NCI-H187 treated with DMSO at 0.1 percent for 48 hours (cell line): ENCODE measurements at places on chromosomes 12 and 14.

- no peak for DNase-seq
Measured at GRCh38 chr12:101619026-101619786, 24.4 kb downstream of the MYBPC1 start.

DNA sequence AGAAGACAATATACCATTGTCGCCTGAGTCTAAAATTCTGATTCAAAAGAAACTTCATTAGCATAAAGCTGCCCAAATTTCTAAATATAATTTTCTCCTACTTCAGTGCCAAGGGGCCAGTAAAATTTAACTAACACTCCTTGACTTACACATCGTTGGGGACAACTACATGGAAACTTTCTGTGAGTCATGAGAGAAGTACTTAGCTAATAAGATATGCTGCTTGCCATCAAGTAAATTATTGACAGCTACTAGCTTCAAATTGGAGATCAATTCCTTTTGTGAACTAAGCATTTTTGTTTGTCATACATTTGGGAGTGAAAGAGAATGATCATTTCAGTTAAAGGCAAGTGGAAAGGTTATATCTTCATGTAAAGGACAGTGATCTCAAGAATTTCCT is 373.3 kb downstream of the MDGA2 start:
- no peak for DNase-seq

DNA sequence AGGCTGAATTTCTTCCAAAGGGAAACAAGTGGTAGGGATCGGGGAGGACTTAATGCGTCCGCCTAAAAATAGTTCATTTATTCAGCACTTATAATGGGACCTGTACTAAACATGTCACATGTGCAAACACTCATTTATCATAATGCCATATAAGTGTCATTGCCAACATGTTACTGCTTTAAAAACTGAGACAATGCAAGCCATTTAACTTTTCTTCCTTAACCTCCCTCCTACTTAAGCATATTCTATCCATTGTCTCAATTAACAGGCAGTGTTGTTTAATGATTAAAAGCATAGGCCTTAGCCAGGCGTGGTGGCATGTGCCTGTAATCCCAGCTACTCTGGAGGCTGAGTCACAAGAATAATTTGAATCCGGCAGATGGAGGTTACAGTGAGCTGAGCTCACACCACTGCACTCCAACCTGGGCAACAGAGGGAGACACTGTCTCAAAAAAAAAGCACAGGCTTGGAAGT is 13.5 kb upstream of the SCFD1 start:
- DNase-seq, result no peak

DNA sequence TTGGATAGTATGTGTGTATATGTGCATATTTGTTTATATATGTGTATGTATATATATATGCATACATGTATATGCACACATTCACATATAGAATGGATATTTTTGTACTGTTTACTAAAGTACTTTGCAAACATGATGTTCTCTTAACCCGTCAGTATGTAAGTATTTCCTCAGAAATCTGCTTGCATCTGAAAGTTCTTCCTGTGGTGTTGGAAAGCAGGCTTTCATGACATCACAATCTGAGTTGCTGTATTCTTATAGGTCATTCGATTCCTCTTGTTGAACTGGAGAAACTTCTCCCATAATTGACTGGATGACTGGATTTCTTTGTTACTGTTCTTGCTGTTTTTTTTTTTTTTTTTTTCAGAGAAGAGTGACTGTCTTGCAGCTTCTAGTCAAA is 29.1 kb downstream of the GABARAPL1 start:
- no peak for DNase-seq

- no peak for DNase-seq
Measured at GRCh38 chr12:13079440-13079906, 24.0 kb downstream of the GSG1 start.

DNA sequence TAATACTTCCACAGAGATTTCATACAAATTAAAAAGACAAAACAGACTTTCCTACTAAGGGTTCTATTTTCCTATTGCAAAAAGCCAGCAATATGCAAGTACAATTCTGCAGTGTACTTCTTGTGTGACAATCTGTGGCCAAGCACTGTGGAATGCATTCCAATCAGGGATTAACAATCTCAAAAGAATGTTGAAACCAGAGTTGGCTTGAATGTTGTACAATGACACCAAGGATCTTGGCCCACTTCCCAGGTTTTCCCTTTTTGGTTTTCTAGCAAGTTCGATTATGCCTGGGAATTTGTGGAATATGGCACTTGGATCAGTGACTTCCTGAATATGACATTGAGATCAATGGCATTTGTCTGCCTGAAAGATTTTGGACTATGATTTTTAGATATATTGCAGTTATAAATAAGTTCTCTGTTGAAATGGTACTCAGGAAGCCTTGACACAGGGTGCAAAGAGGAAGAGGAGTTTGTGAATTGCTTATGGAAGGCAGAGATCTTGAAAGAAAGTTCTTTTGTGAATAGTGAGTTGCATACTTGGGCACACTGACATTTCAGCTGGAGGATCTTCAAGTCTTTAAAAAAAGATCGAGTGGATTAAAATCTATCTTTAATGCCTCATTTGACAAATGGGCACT is 81.4 kb upstream of the FERMT2 start:
- DNase-seq, result no peak

DNA sequence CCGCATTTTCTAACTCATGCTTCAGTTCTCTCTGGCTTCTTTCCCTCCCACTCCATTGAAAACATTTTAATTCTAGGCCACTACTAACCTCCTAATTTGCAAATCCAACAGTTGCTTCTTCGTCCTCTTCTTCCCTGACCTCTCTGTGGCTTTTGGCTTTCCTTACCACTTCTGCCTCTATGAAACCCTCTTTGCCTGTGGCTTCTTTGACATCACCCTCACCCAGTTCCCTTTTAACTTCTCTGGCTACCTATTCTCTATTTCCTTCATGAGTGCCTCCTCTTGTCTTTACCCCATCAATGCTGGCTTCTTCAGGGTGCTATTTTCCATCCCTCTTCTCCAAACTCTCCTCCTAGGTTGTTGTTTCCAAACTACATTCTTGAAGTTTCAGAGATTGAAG is 4.4 kb upstream of the HCFC2 start:
- DNase-seq, result no peak

GRCh38 chr12:121454921-121455320 is 55.0 kb downstream of the RNF34 start:
- no peak for DNase-seq

DNA sequence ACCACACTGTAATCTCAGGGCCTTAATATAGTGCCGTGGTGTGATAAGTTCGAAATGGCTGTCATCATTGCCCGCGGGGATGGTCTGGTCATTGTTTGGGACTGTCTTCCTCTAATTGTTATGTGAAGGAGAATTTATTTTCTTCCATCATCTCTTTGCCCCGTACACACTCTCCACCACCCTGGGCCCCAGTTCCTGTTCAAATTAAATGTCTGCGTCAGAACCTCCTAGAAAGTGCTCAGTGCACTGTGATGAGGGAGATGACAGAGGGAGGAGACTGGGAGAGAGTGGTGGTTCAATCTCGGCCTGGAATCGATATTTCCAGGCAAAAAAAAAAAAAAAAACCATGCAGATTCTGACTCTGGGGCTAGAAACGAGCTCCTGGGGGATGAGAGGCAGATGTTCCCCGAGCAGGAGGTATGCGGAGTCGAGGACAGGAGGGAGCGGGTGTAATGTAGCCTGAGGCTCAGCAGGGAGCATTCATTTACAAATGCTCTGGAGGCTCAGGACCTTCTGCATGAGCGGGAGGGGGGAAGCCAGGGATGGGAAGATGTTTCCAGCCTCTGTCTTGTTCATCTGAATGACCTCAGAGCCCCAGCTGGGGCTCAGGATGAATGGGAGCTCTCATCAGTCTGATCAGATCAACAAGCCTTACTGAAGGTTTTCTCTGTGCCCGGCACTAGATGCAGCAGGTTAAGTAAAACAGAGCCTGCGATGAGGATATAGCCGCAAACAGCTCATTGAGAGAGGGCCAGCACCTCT is 219.5 kb downstream of the TBX5 start:
- no peak for DNase-seq

- peak; percentile 56 for DNase-seq
Measured at GRCh38 chr14:53509276-53510244, 356.4 kb upstream of the DDHD1 start.

GRCh38 chr12:34051486-34051885 is 29.2 kb downstream of the ALG10 start:
- DNase-seq, result no peak

GRCh38 chr12:94957006-94957405 is 46.5 kb downstream of the NDUFA12 start:
- no peak for DNase-seq

GRCh38 chr12:87185367-87185766 is 843.8 kb downstream of the C12orf50 start:
- no peak for DNase-seq

DNA sequence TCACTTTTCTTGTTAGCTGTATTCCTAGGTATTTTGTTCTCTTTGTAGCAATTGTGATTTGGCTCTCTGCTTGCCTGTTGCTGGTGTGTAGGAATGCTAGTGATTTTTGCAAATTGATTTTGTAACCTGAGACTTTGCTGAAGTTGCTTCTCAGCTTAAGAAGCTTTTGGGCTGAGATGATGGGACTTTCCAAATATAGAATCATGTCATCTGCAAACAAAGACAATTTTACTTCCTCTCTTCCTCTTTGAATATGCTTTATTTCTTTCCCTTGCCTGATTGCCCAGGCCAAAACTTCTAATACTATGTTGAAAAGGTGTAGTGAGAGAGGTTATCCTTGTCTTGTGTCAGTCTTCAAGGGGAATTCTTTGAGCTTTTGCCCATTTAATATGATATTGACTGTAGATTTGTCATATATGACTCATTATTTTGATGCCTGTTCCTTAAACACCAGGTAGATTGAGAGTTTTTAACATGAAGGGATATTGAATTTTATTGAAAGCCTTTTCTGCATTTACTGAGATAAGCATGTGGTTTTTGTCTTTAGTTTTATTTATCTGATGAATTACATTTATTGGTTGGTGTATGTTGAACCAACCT is 26.7 kb downstream of the CLECL1 start:
- no peak for DNase-seq

DNA sequence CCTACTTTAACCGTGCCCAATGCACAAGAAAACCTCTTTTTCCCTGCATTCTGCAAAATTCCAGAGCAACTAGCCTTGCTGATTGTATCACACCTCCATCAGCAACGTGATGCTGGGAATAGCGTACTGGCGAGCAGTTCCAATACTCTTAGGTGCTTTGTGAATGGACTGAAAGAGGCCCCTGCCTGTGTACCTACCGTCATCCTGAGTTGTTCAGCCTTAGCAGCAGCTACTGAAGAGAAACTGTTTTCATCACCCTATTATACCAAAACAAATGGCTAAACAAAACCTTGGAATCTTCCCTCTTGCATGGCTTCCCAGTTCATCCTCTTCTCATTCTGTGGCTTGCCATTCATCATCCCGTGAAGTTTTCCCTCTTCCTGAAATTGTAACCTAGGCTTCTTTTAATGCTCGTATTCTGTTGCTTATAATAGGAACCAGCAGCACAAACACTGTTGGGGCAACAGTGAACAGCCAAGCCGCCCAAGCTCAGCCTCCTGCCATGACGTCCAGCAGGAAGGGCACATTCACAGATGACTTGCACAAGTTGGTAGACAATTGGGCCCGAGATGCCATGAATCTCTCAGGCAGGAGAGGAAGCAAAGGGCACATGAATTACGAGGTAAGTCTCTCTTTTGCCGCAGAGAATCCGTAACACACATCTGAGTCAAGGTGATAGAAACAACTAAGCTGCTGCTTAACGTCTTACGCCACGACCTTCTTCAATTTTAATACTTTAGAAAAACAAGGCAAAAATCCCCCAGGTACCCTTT is 41.9 kb downstream of the RAD52 start:
- no peak for DNase-seq

DNA sequence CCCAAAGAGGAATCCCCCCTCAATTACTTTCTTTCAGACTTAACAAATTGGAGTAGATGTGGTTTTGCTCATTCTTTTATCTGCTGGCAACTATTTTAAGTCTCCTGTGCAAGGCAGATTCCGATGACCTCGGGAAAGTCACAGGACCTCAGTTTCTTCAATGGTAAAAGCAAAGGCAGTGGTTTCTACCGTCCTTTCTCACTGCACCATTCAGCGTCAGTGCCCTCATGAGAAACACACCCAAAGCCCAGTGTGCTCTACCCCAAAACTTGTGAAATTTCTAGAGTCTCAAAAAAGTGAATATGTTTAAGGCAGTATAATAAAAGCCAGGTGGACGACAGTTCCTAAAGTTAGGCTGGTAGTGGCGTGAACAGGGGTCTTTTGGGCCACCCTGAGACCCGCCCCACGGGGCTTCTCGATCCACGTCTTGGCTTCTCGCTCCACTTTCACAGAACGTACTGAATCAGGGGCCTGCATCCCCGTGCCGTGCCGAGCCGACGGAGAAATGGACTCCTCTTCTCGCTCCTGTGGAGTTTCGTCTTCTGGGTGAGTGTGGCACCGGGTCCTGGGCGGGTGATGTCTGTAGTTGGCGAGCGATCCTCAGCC is 1.3 kb upstream of the ARHGAP5 start:
- DNase-seq, result no peak

DNA sequence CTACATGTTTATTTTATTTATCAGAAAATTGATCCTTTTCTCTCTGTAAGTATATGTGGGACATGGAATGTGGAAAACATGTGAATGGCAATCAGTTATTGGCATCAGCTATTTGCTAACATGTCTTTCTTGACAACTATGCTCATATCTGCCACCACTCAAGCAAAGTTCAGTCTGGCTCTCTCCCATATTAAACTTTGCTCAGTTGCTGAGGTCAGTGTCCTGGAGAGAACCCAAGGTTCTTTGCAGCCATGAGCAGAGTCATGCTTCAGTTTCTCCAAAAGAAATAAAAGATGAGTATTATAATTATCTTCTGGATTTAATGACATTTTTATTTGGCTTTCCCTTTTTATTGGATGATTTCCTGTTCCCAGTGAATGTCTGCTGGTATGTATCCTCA is 42.6 kb downstream of the A2M start:
- DNase-seq, result no peak

DNA sequence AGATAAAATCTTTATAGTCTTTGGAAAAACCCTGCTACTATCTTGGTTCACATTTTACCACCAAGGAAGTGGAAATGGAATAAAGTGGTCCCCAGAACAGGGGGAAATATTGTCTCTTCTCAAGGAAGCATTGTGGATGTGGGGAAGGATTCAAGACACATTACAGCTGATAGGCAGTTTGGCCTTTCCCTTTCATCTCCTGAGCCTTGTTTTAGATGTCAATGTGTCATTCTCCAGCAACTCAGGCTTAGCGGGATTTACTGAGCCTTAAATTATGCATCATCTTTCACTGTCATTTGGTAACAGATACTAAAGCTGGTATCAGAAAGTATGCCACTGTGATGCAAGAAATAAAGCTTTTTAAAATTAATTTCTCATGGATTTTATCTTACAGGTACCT is 136.2 kb downstream of the STXBP6 start:
- DNase-seq, result no peak

- no peak for DNase-seq
Measured at GRCh38 chr12:53735-54730, 12.5 kb upstream of the IQSEC3 start.

GRCh38 chr12:80192087-80192486 is 92.8 kb downstream of the OTOGL start:
- DNase-seq, result no peak

- no peak for DNase-seq
Measured at GRCh38 chr12:6532927-6533652, 1.2 kb upstream of the GAPDH start.
